Thymus (tissue), 14 donors: ENCODE measurements at places on chromosomes 5 and 9.

- H3K36me3 ChIP-seq, result peaks cover 56% of the 10 kb centered on the region
- no peak overlapping the region for H3K4me3 ChIP-seq
- no peak for DNase-seq
Observed at GRCh38 chr5:132887283-132887682, 13.8 kb downstream of the LEAP2 start.

DNA sequence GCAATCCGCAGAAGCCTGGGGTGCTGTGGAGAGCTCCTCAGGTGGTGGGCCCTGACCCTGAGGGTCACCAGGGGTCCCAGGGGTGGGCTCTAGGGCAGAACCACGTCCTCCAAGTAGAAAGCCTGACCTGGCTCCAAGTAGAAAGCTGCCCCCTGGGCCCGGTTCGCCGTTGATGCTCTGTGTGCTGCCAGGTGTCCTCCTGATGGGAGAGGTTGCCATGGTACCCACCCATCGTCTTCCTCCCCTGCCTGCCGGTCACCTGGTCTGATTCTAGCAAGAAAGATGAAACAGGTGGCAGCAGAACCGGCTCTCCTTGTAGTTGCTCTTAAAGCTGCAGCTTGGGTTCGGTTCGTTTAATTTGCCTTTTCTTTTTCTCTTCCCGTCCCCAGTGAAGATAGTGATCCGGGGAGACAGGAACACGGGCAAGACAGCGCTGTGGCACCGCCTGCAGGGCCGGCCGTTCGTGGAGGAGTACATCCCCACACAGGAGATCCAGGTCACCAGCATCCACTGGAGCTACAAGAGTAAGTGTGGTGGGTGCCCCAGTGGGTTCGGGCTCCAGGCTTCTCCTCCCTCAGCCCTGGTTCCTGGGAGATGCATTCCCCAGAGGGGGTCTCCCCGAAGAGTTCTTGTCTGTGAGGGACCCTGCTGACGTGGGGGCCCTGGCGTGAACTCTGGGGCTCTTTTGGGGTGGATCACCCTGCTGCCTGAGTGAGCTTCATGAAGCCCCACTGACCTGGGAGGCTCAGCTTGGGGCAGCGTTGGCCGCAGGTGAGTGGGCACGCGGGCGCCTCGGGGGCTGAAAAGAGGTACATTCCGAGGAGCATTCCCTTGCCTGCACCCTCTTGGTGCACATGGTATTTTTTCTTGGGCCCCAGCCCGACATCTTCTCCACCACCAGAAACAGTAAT is 15.6 kb downstream of the RABL6 start:
- no peak for DNase-seq
- H3K27ac ChIP-seq, result no peak overlapping the region
- H3K4me1 ChIP-seq, result peaks cover 4% of the 10 kb centered on the region
- peaks cover 4% of the 10 kb centered on the region for H3K27me3 ChIP-seq
- H3K4me3 ChIP-seq, result no peak overlapping the region
- H3K36me3 ChIP-seq, result peaks cover 57% of the 10 kb centered on the region

DNA sequence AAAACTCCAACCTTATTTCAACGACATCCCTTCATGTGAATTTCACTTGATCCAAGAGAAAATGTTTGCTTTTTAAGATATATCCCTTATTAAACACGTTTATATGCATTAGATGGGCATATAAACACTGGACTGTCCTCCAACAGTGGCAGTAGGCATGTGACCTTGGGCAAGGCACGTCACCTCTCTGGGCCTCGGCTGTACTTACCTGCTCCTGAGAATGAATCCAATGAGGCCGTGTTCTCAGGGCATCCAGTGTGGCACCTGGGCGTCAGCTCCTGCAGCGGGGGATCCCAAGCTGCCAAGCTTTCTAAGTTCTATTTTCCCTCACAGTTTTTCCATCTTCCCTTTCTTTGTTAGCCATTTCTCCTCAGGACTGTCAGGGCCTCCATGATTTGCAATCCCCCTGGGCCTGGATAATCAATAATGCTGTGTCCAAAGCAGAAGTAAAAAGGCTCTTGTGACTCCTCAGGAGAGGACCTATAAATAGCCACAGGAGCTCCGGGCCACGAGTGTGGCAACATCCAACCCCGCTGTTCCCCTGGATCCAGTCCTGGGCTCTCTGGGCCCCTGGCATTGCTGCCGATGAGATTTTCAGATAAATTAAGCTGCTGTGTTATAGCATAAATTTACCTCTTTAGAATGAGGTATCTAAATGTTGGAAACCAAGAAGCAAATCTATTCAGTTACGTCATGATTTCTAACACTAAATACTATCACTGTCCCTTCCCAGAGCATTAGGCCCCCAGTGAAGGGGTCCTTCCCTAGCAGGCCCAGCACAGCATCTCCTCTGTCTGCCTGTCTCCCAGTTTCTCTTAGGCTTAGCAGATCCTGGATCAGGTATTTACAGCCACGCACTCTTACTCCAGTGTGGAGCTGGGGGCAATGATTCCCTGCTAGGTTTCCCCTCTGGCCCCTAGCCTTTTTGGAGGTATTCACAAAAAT is 76.8 kb downstream of the PTPN3 start:
- no peak overlapping the region for H3K4me3 ChIP-seq
- H3K4me1 ChIP-seq, result peaks cover 20% of the 10 kb centered on the region
- no peaks in the 10 kb centered on the region for H3K27me3 ChIP-seq
- H3K27ac ChIP-seq, result no peak overlapping the region

DNA sequence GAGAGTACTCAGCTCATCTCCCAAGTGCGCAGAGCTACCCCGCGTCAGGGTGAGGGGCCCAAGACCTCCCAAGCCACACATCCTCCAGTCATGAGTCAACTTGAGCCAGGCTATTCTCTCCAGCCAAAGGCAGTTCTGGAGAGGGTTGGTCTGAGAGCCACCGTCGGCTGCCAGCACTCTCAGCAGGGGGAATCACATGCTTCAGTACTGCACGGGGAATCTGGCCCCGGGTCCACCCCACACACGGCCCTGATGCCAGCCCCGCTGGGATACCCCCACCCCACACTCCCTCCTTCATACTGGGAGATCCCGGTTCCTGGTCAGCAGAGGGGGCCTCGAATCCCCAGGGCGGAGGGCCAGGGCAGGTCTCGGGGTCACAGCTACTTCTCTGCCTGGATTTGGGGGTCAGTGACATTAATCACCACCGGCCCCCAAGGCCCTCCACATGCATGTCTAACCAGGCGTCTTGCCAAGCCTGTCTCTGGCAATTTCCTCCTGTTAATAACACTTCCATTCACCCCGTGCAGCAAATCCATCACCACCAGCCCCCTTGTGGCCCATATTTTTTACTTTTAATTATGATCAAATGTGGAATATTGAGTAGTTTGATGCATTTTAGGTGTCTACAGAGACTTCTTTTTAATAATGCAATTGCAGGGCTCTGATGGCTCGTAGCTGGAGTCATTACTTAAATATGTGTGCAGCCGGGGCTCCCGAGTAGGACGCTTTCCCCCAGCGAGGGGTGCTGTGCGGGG is 102.9 kb upstream of the PPP1R26 start:
- H3K27ac ChIP-seq, result no peak overlapping the region
- no peaks in the 10 kb centered on the region for H3K27me3 ChIP-seq

DNA sequence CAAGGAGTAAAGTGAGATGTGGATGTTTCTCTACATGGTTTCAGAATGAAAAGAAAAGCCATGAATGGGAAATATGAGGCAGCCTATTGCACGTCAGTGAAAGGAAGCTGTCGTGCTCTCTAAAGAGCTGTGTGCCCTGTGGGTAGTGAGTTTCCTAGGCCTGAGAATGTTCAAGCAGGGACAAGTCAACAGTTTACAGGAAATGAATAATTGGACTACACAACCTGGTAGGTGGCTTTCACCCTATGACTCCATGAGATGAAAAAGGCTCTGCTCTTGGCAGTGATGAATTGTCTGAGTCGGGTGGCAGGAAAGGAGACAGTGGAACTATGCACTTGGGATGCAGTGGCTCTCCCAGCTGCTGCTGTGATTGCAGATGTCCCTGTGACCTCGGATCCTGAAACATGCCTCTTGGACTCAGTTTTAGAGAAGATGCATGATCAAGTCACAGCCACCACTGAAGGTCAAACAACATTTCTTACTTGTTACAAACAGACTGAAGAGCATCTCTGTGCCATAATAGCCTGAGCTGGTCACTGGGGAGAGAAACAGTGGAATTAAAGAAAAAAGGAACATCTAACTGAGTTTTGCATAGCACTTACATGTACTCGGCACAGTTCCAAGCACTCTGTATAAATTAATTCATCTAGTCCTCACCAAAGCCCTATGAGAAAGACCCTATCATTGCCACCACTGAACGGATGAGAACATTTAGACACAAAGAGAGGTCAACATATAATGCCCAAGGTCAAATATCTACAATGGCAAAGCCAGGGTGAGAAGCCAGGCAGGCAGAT is 293.7 kb downstream of the SPOCK1 start:
- DNase-seq, result no peak
- H3K36me3 ChIP-seq, result no peaks in the 10 kb centered on the region
- no peak overlapping the region for H3K27ac ChIP-seq
- H3K27me3 ChIP-seq, result no peaks in the 10 kb centered on the region
- H3K4me1 ChIP-seq, result no peaks in the 10 kb centered on the region
- H3K4me3 ChIP-seq, result no peak overlapping the region

- H3K27ac ChIP-seq, result no peak overlapping the region
- DNase-seq, result no peak
- no peaks in the 10 kb centered on the region for H3K27me3 ChIP-seq
- H3K36me3 ChIP-seq, result no peaks in the 10 kb centered on the region
- no peak overlapping the region for H3K4me3 ChIP-seq
Observed at GRCh38 chr9:107907255-107907654, 417.7 kb upstream of the KLF4 start.

DNA sequence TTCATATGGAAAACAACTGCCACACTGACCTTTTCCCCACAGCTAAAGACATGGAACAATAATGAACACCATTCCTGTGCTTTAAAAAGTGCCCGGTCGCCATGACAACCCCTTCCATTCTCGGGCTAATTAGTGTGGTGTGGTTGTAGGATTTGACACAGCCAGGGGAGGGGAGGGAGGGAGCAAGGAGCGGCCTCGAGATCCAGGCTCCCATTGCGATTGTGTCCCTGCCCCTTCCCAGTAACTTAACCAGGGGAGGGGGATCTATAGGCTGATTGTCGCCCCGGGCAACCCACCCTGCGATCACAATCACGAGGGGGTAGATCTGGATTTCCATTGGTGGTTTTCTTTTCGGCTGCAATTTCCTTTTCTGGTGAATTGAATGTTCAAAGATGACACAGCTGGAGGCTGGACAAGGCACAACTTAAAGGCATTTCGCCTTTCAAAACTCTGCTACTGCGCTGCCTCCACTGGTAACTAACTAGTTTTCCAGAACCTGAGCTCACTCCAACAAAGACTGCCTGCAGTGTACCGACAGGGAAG is 96.7 kb upstream of the RETREG1 start:
- no peaks in the 10 kb centered on the region for H3K36me3 ChIP-seq
- H3K27me3 ChIP-seq, result peaks cover 2% of the 10 kb centered on the region
- no peak for DNase-seq
- H3K27ac ChIP-seq, result no peak overlapping the region
- H3K4me1 ChIP-seq, result no peaks in the 10 kb centered on the region

DNA sequence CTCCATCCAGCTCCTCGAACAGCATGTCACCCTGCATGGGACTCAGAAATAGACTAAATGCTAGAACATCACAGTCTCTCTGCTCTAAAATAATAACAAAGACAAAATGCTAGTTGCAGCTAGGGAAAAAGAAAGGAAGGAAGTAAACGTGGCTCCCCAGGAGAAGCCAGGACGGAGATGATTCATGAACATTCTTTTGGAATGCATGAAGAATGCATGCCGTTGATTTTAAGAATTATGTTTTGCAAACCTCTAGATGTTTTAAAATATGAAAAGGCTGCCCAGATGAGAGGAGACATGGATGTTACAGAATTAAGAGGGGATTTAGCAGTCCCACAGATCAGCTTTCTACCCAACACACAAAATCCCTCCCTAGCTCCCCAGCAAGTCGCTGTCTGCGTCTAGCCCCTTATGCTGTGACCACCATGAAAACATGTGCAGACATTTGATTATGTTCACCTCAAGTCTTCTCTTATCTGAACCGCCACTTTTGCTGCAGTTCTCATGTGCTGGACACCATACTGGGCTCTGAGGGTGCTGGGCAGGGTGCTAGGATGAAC is 139.4 kb upstream of the LMX1B start:
- no peaks in the 10 kb centered on the region for H3K36me3 ChIP-seq
- no peak for DNase-seq
- no peak overlapping the region for H3K27ac ChIP-seq
- H3K27me3 ChIP-seq, result no peaks in the 10 kb centered on the region
- no peak overlapping the region for H3K4me3 ChIP-seq
- H3K4me1 ChIP-seq, result peaks cover 55% of the 10 kb centered on the region

DNA sequence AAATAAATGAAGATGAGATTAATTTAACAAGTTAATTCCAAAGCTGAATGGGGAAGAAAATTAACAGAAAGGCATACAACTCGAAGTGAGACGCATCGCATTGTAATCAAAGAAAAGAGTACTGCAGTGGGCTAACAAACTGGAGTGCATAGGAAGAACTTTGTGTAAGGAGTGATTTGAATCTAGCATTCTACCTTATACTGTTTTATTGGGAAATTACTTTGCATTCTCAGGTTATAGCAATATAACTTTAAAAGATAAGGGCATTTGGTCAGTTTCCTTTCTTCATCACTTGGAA is 124.5 kb upstream of the TLE4 start:
- no peaks in the 10 kb centered on the region for H3K36me3 ChIP-seq
- H3K27me3 ChIP-seq, result no peaks in the 10 kb centered on the region
- H3K27ac ChIP-seq, result no peak overlapping the region
- no peak for DNase-seq
- no peak overlapping the region for H3K4me3 ChIP-seq
- H3K4me1 ChIP-seq, result no peaks in the 10 kb centered on the region

DNA sequence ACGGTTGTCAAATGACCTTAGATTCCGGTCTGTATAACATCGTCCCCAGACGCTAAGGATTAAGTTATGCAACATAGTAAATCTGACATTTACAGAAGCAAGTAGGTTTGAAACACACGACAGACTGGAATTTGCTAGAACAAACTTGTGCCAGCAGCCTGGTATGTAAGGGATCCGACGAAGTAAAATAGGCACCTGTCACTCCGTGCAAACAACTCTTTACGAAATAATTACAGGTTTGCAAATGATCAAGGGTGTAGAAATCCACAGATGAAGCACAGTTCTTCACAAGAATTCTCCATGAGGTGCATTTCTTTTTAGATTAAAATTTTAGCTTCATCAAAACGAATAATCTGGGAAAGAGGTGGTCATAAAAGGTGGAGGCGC is 508 bp downstream of the MOCS2 start:
- peak overlapping the region; percentile 83 for H3K4me3 ChIP-seq
- H3K27me3 ChIP-seq, result no peaks in the 10 kb centered on the region

DNA sequence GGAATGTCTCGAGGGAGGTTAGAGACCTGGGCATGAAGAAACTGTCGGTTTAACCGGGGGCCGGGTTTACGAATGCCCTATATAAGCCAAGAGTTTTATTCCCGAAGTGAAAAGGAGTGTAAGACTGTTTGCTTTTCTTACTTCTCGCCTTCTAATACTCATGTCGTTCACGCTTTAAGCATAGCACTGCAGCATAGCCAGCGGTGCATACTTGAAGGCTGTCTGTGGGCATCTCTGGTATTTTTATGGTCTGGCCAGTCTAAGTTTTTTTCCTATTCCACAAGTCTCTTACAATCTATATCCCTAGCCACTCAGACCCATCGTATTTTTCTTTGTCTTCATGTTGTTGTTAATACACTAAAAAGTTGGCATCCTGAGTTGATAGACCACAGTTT is 1.2 kb downstream of the UHRF2 start:
- H3K36me3 ChIP-seq, result peaks cover 6% of the 10 kb centered on the region
- peak overlapping the region; percentile 100 for H3K27ac ChIP-seq
- H3K4me1 ChIP-seq, result peaks cover 15% of the 10 kb centered on the region
- DNase-seq, result peak; percentile 35
- no peaks in the 10 kb centered on the region for H3K27me3 ChIP-seq

GRCh38 chr9:132218208-132218607 is 56.4 kb downstream of the NTNG2 start:
- peaks cover 12% of the 10 kb centered on the region for H3K27me3 ChIP-seq
- DNase-seq, result no peak
- no peaks in the 10 kb centered on the region for H3K36me3 ChIP-seq
